ENCODE measurements at places on chromosomes 13 and 19.

GRCh38 chr13:34638897-34639296, 303.2 kb upstream of the NBEA start:
- DNase-seq = no peak

DNA sequence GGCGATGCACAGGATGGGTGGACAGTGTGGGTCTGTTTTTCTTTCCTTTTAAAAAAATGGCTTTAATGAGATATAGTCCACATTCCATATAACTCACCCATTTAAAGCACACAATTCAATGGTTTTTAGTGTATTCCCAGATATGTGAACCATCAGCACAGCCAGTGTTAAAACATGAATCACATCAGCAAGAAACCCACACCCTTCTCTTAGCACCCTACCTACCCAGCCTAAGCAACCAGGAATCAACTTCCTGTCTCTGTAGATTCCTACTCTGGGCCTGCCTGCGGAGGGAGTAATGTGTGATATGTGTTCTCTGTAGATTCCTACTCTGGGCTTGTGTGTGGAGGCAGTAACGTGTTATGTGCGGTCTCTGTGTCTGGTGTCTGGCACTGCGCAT, 11.9 kb downstream of the TMEM255B start:
- no peak for DNase-seq

GRCh38 chr19:53195265-53195903, 2.2 kb upstream of the ZNF665 start:
- peak; percentile 20 for DNase-seq

DNA sequence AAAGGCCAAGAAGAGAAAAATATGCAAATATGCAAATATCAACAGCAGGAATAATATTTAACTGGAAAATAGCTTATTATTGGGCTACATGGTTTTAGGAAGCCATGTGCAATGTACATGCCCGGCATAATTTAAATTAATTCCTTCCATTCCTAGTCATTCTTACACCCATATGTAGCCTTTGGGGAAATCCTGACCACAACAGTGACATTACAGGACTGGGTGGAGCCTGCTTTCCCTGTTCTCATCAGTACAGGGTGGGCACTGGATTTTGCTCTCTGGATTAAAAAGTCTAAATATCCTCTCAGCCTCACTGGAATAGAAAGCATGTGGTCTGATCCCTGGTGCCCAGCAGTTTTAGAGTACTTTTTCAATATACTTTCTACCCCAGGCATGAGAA, 198.2 kb downstream of the DNAJC15 start:
- no peak for DNase-seq

GRCh38 chr19:23956051-23956450, 41.4 kb downstream of the ZNF726 start:
- no peak for DNase-seq

DNA sequence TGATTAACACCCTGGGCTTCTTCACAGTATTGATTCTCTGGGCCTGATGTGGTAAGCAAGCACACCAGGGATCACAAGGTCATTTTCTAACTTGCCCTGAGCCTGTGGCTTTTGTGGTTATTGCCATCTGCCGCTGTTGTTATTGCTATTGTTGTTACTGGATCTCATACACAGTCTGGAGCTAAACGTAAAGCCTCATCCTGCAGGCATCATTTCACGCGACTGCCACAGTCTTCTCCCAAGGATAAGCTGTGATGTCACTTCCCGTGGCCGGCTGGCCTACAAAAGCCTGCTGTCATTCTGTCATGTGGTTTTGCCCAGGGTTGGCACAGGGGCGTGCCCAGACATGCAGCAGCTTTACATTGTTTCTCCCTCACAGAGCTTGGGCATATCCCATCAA, 154.0 kb upstream of the GPR12 start:
- DNase-seq = no peak

- no peak for DNase-seq
These were observed 476.4 kb downstream of the UQCRFS1 start for GRCh38 chr19:28736528-28736927.

- DNase-seq = no peak
These were observed 14.0 kb downstream of the ELF1 start for GRCh38 chr13:41004875-41005693.

- DNase-seq = no peak
These were observed 2.0 kb upstream of the ARHGAP45 start for GRCh38 chr19:1064661-1065605.

GRCh38 chr13:111142472-111142871, 27.4 kb downstream of the ARHGEF7 start:
- DNase-seq = no peak

GRCh38 chr19:6710273-6711077, 10.0 kb downstream of the C3 start:
- DNase-seq = no peak

DNA sequence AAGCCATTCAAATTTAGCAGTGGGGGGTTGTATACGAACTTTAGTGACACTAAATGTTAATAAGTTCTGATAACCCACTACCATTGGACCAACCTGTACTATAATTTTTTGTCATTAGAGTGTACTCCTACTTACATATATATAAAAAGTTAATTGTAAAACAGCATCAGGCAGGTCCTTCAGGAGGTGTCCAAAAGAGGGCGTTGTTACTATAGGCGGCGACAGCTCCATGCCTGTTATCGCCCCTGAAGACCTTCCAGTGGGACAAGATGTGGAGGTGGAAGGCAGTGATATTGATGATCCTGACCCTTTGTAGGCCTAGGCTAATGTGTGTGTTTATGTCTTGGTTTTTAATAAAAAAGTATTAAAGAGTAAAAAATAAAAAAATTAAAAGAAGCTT, 27.5 kb downstream of the SPRYD7 start:
- DNase-seq = no peak

DNA sequence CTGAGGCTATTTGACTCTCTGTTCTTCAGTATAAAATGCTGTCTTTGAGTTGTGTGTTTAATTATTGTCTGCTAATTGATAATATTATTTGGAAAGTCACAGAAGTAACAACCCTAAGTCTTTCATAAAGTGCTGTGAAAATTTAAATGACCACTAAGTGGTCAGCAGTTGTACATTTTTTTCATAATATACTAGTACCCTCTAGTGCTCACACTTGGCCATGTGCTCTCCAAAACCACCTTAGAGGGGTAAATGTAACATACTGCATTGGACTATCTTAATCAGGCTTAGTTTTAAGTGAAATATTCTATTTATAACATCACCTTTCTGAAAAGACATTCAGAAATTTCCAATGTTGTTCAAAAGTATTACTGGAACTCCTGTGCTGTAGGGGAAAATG, 745.3 kb downstream of the GPC5 start:
- DNase-seq = no peak

- peak; percentile 34 for DNase-seq
These were observed at the start of gene CERS4 for GRCh38 chr19:8208922-8209461. TSS of gene CERS4 (plus strand) at chr19:8209370. CDS start at chr19:8251077, 41,707 bp downstream.

DNA sequence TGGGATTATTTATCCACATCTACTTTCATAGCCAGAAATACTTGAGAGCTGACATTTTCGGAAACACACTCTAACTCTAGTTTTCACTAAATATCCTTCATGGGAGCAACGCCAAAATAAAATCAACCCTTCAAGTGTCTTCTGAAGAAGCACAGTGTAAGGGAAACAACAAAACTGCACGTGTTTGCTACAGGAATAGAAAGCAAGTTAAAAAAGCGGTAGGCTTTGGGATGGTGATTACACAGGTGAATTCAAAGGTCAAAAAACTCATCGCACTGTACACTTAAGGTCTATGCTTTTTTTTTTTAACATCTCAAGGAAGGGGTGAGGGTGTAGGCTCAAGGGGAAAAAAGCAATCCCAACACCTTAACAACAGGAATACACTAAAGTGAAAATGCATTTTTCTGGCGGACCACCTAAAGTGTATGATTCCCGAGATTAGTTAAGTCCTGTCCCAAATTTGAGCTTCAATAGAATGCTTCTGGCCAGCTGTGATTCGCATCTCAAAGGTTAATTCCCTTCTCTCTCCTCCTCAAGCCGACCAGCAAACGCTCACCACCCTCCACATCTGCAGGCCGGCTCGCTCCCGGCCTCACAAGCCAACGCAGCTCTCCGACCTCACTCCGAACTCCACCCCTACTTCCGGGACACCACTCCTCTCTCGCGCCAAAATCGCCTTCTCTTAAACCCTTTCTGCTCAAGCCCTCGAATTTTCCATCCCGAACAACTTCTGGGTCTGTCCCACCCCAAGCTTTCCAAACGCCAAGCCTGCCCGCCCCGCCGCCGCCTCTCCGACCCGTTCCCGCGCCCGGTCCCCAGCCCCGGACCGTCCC, 1.1 kb downstream of the ARGLU1 start:
- no peak for DNase-seq

DNA sequence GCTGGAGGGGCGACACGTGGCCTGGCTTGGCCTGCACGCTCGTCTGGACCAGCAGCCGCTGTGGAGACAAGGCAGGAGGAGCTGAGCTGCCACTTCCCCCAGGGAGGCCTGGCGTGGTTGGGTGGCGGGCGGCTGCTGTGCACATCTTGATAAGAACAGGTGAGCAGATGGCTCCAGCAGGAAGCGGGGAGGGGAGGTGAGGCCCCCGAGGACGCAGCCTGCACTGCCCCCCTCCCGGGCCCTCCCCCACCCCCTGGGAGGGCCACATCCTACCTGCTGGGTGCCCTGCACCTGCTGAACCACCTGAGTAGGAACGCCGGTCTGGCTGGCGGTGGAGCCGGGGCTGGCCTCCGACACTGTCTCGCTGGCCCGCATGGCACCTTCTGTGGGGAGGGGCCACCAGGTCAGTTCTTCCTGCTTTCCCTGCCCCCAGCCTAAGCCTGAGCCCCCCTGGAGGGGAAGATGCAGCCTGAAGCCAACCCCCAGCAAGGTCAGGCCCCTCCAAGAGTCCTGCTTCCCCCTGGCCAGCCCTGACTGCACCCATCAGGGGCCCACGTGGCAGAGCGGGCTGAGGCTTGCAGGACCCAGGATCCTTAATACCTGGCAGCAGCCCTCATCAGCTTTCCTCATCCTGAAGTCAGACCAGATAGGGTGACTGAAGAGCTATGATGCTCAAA, 22.8 kb downstream of the RFX1 start:
- DNase-seq = no peak

- no peak for DNase-seq
These were observed 1.6 kb upstream of the APOC1 start for GRCh38 chr19:44912854-44913253.

- no peak for DNase-seq
These were observed 2.6 kb downstream of the NEK3 start for GRCh38 chr13:52156724-52157261.

DNA sequence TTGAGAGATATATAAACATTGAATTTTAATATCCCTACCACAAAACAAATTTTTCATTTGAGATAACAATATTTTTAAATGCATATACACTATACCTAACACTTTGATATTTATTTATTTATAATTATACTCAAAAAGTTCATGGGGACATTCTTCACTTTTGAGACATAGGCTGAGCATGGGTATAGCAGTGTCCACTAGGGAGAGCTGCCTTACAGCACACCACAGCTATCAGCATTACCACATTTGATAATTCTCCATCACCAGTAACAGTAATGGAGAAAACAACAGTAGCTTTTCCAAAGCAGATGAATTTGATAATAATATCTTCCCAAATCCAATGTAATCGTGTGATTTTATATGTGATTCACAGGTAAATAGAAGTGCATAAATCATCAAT, 626.1 kb downstream of the DACH1 start:
- no peak for DNase-seq

DNA sequence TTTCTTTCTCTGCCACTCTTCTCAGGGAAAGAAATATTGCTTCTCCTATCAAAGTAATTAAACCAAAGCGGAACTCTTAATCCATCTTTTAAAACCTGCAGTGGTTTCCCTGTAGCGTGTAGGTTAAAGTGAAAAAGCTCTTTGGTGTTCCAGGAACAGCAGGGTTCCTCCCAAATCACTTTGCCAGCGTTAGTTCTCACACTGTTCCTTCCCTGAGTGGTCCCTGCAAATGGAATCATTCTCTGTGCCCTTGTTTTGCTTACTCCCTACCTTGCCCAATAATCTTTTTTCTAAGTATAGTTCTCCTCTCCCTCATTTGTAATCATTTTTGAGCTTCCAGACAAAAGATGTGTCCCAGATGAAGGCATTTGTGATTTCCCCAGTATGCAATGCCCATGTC, 207.5 kb downstream of the HS6ST3 start:
- no peak for DNase-seq

DNA sequence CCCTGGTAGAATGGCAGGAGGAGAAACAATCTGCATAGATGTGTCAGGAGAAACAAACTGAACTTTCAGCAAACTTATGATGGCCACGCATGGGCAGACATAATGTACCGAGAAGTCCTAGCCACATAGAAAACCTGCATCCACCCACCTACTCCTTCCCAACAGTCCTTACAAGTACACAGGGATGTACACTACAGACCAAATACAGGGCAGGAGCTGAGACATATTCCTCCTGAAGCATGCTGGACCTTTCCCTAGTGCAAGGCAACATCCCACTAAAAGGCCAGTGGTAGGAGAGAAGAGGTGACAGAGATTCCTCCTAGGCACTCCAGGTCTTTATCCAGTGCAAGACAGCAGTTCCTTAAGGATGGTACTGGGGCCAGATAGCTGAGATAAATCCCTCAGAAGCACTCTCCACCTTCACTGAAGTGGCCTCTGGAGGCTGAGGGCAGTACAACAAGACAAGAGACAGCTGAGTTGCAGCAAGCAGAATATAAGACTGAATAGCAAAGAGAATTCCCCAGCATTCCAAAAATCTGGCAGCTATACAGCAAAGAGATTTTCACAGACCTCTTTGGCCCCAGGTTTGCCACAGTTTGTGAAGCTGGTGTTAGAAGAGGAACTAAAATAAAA, 18.3 kb downstream of the VWA8 start:
- no peak for DNase-seq

DNA sequence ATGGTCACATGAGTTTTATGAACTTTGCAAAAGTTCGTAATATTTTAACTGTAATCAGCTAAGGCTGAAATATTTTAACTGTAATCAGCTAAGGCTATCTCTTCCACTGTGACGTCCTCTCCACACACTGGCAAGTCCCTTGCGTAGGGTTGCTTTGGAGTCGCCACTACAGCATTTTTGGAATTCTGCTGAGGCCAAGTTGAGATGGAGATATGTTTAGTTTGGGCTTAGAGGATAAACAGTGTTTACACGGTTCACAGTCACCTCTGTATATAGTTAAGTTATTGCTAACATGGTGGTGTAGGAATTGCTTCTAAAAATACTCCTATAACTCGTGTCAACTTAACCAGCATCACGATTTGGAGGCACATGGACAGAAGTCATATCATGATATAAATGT, 143.6 kb upstream of the SERP2 start:
- no peak for DNase-seq

DNA sequence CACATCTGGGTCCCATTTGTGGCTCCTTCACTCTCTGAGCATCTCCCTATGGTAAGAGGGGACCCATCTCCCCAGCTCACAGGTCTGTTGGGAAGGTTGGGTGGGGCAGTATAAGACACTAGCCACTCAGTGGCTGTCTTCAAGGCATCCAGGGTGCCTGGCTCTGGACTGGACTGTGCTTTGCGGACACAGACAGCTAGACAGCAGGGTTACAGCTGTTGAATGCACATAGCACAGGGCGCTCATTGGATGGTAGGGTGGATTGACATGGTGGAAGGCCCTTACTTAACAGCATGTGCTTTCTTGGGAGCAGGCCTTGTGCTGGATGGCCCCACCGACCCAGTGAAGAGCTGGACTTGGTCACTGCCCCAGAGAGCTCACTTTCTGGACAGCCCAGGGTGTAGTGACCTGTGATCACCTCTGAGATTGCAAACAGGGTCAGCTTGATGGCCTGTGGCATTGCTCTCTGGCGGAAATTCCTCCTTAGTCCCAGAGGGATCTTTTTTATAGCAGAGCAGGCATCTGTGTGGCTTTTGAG, 1.9 kb downstream of the ZNF444 start:
- no peak for DNase-seq

Measured in stimulated activated CD8-positive, alpha-beta memory T cell treated with anti-CD3 and anti-CD28 coated beads, Interleukin-4, amount 100 ng/mL, for 1 hour (primary cell).